ENCODE measurements at places on chromosomes 6 and 20.
A peak's percentile ranks its signal among the peaks of the same experiment; 100 is the strongest.

DNA sequence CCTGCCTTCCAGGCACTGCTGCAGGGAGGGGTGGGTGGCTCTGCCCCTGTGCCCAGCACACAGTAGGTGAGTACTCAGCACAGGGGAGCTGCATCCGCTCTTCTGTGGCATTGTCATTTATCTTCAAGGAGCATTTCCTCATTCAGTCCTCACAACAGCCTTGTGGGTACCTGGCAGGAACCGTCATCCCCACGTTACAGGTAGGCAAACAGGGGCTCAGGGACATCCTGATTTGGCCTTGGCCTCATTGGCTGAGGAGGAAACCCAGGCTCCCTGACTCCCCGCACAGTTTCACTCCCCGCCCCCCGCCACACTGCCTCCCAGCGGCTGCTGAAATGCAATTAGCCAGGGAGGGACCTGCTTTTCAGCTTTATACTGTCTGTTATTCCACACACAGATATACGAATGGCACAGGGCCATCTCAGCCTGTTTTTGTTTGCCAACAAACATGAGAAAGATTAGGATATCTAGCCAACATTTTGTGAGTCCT is 24.2 kb upstream of the PNPLA1 start:
- DNase-seq: peak; percentile 38

- DNase-seq: no peak
These were observed 439 bp upstream of the F13A1 start for GRCh38 chr6:6320901-6321300.

GRCh38 chr6:108757357-108757756 is 90.9 kb upstream of the ARMC2 start:
- no peak for DNase-seq

GRCh38 chr20:64107736-64108457 is 532 bp upstream of the NPBWR2 start:
- peak; percentile 14 for DNase-seq
